ENCODE measurements at places on chromosomes 1 and 21.

DNA sequence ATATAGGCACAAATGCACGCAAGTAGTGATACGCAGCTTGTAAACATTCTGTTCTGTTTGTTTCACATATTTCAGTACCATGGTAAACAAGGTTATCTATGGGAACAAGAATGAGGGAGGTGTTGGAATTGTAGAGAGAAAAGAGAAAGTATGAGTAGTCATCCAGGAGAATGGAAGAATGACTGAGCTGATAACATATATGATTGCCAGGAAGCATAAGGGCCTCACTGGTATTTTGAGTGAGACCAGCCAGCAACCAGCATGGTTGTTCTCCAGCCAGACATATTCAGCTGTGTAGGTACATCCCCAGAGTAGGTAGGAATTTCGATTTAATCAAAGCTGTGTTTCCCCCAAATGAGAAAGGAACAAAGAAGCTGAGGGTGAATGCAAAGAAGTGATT lies 58.9 kb upstream of the ARTN start:
- no peak for DNase-seq

DNA sequence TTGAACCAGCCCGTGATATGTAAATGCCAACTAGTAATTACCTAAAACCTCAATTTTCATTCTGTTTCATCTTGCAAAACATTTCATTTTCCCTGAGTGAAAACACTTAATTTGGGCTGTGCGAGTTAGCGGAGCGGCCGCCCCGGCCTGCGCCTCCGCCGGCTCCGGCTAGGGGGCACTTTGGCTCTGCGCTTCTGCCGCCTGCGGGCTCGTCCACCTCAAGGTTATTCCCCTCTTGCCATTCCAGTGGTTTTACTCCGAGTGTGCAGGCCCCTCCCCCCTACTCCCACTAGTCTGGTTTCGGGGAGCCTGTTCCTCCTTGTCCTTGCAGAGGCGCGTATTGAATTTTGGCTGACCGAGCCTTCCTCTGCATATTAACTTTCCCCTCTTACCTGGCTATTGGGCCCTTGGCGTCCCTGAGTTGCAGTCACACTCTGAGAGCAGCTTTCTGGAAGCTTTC lies 55.6 kb downstream of the PEX14 start:
- DNase-seq = no peak

- no peak for DNase-seq
These were observed 9.0 kb upstream of the IFNGR2 start for GRCh38 chr21:33394260-33394659.

DNA sequence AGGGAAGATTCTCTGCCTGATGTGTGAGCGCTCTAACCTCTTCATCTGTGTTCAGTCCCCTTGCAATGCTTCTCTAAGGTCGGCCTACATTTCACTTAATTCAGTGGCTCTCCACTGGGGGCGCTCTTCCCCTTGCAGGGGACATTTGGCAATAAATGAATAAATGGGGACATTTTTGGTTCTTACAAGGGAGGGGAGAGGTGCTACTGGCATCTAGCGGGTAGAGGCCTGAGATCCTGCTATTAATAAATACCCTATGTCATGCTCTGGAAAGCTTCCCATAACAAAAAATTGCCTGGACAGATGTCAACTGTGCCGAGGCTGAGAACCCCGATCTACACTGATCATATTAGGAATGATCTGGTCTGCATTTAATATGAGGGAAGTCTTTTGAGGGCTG lies 25.9 kb upstream of the DNAJC11 start:
- DNase-seq = no peak

- DNase-seq = no peak
These were observed 26.8 kb downstream of the CCN1 start for GRCh38 chr1:85607126-85607920.

GRCh38 chr1:108125312-108126138 lies 74.6 kb downstream of the SLC25A24 start:
- DNase-seq = peak; percentile 71

DNA sequence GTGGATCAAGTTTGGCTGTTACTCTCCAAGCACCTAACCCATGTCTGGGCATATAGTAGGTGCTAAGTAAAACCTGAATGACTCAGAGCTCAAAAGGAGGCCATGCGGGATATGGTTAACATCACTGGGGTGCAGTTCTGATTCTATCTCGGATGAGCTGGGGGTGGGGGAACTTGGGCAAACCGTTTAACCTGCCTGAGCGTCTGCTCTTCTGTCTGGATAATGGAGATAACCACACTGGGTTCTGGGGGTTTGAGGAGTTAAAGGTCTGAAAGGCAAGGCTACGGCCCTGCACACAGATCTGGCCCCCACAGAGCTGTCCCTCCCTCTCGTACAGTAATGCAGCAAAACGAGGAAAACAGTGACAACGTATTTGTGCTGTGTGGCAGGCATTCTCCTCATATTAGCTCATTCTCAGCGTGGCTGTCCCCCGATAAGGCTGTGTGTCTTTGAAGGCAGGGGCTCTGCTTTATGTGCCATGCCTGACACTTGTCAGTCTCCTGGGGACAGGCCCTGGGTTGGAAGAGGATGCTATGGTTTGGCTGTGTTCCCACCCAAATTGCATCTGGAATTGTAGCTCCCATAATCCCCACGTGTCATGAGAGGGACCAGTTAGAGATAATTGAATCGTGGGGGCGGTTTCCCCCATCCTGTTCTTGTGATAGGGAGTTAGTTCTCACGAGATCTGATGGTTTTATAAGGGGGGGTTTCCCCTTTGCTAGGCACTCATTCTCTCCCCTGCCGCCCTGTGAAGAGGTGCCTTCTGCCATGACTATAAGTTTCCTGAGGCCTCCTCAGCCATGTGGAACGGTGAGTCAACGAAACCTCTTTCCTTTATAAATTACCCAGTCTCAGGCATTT lies 6.8 kb upstream of the ALDH4A1 start:
- no peak for DNase-seq

GRCh38 chr1:182851825-182852224 lies 12.7 kb downstream of the DHX9 start:
- DNase-seq = no peak

DNA sequence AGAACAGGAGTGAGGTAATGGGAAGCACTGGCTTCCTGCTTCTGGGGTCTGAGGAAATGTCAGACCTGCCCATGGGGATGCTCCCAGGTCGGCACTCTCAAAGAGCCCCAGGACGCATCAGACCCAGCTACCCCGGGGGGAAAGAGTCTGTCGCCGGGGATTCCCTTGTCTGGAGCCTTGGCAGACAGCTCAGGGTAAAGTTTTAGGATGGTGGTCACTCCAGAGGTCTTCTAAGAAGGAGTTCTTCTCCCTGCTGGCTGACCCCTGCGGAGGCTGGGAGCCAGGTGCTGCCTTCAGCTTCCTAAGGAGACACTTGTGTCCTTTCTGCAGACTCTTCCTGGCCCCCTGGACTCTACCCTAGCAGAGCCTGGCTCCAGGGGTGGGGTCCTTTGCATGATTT lies 61.9 kb upstream of the PSEN2 start:
- no peak for DNase-seq

DNA sequence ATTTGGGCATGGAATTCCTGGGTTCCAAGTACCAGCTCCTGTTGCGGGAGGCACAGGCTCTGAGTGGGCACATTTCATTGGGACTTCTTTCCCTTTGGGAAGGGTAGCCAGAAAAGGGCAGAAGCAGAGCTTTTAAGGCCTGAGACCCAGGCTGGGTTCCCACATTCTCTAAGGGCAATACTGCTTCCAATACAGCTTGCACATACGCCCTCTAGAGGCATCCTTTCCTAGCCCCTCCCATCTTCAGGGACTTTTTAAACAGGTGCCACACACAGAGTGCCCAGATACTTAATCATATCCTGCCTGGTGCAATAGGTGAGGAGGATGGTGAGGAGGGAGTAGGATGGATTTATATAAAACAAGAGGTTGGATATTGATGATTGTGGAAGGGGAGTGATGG lies 5.7 kb downstream of the GPR88 start:
- DNase-seq = no peak

DNA sequence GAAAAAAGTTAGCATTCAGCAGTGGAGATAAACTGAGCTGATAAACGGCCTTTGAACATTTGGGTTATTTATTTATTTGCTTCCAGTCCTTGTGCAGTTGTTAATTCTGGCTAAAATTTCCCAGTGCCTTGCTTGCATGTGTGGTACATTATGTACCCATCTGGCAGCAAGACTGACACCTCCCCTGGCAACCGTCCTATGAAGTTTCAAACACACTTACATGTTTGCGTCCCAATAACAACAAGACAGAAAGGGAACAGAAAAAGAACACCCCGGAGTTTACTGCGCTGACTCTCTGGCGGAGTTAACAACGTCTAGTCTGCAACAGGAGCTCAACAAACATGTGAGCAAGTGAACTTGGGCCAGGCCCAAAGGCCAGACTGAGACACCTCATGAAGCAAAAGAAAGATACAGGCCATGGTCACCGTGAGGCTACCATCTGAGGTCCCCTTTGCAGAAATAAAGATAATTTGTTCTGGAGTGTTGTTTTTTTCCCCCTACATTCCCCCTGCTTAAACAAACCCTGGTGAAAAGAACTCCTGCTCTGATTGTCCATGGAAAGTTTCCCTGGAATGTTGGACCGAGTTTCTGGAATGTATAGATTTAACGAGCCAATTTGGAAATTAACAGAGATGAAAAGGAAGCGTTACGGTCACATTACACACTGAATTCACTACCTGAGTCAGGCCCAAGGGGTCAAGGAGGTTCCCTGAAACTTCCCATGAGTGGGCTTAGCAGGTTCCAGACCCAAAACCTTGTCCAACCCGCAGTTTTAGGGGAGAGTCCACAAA lies 33.4 kb downstream of the TRABD2B start:
- DNase-seq = no peak

- DNase-seq = peak; percentile 48
These were observed 643 bp upstream of the MOV10 start for GRCh38 chr1:112673592-112674439.

- no peak for DNase-seq
These were observed 257.6 kb upstream of the USP24 start for GRCh38 chr1:55472784-55473183.

DNA sequence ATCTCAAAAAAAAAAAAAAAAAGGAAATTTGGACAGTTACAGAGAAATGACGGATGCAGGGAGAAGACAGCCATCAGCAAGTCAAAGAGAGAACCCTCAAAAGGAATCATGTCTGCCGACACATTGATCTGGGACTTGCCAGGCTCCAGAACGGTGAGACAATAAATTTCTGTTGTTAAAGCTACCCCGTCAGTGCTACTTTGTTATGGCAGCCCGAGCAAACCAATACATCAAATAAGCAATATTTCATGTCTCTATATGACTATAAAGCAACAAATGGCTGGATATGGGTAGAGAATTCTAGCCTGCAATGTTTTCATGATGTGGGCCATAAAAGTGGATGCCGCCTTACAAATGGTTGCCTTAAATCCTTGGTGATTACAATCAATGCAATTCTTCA lies 23.3 kb upstream of the FAM89A start:
- DNase-seq = no peak

DNA sequence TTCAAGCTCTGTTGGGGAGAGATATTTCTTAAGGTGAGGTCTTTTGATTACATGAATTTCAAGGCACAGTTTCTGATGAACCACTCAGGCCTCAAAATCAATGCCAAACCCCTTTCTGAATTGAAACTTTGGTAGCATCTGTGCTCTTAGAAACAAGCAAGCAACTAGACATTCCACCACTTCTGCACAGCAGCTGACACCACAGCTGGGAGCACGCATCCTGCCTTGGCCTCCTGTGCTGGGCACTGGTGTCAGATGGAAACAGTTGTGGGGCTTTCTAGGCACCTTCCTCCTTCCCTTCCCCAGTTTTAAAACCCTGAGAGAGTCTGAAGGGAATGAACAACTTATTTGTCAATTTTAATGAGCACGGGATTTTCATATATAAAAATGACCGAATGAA lies 360.2 kb downstream of the ADGRL2 start:
- DNase-seq = no peak

DNA sequence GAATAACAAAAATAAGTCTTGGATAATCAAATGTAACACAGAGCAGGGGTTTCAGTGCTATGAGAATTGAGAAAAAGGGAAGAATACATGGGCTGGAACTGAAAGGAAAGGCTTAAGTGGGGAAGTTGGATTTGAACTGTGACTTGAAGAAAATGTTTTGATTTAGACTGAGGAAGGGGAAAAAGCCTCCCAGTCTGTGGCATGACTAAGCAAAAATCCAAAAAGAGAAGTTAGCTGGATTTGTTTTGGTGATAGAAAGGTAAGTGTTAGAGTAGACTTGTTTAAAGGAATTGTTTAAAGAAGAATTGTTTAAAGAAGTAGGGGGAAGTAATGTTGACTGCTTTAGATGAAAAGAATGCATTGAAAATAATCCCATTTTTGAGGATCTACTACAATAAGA lies 46.0 kb downstream of the KCNK2 start:
- no peak for DNase-seq

DNA sequence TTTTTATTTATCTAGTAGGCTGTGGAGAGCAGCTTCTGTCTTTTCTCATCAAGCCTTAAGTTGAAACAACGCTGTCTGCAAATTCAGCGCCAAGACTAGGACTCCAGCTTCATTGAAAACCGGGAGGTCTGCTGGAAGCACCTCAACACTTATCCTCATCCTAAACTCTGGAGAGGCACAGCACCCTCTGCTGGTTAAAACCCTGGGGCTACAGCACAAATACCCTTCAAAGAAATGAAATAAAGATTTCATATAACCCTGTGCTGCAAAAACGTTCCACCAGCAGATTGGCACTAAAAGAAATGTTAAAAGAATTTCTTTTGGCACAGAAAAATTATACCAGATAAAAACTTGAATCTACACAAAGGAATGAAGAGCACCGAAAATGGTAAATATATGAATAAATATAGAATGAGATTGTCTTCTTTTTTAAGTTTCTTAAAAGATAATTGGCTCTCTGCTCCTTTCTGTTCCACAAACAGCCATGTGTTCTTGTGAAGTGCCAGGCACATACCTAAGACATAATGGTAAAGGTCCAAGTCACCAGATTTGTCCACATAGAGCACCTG lies 227.7 kb upstream of the SAMSN1 start:
- DNase-seq = peak; percentile 1

DNA sequence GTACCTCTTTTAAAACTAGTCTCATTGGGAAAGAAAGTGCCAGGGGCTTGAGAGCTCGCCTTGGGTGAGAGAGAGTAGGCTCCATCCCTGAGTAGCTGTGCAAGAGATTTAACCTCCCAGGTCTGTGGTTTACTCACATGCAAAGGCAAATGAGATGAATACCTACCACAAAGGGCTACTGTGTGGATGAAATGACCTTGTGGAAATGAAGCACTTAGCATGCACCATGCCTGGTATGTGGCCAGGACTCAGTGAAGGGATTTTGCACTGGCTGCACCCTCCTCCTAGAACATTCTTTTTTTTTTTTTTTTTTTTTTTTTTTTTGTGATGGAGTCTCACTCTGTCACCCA lies 120.3 kb downstream of the PROX1 start:
- DNase-seq = no peak

- no peak for DNase-seq
These were observed 26.4 kb downstream of the CNST start for GRCh38 chr1:246592695-246593094.

GRCh38 chr1:214404154-214404553 lies 123.2 kb downstream of the SMYD2 start:
- DNase-seq = no peak

- no peak for DNase-seq
These were observed 148.3 kb downstream of the ACTL8 start for GRCh38 chr1:17903386-17903785.

- DNase-seq = no peak
These were observed 123.0 kb downstream of the LYPLAL1 start for GRCh38 chr1:219296430-219297355.

GRCh38 chr1:161187311-161187710 lies 10.0 kb upstream of the B4GALT3 start:
- DNase-seq = no peak
